Karpas-422 (cell line): ENCODE measurements at places on chromosomes 2 and 18. TPM values are rescaled to one million over a fixed set of nuclear protein-coding genes. Genes with fewer than 3 reads are reported as not detected.

- H3K4me1 ChIP-seq: peaks cover 9% of the 10 kb centered on the region
- H3K27me3 ChIP-seq: no peaks in the 10 kb centered on the region
- H3K27ac ChIP-seq: no peak overlapping the region
Observed at GRCh38 chr18:48540251-48541025, 1.6 kb downstream of the CTIF start.

DNA sequence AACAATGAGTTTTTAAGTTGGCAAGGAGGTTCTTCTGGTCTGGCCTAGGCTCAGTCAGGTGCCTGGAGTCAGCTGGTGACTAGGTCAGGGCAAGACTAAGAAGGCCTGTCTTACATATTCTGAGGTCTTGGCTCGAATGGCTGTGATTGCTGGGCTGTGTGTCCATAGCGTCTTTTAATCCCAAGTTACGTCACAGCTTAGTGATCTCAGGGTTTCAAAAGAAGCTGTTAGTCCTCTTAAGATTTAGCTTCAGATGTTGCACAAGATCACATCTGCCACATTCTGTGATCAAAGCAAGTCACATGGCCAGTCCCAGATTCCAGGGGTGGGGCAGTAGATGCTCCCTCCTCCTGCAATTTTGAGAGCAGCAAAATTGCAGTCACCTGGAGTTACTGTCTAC lies 61.3 kb downstream of the PKP4 start:
- no peaks in the 10 kb centered on the region for H3K27me3 ChIP-seq
- DNase-seq: no peak
- H3K36me3 ChIP-seq: no peaks in the 10 kb centered on the region
- no peak overlapping the region for H3K4me3 ChIP-seq
- H3K27ac ChIP-seq: no peak overlapping the region
- H3K4me1 ChIP-seq: no peaks in the 10 kb centered on the region

GRCh38 chr18:63264871-63265270 lies 54.7 kb downstream of the BCL2 start:
- no peak for DNase-seq
- no peaks in the 10 kb centered on the region for H3K27me3 ChIP-seq
- H3K4me3 ChIP-seq: no peak overlapping the region
- H3K4me1 ChIP-seq: no peaks in the 10 kb centered on the region
- H3K27ac ChIP-seq: no peak overlapping the region

DNA sequence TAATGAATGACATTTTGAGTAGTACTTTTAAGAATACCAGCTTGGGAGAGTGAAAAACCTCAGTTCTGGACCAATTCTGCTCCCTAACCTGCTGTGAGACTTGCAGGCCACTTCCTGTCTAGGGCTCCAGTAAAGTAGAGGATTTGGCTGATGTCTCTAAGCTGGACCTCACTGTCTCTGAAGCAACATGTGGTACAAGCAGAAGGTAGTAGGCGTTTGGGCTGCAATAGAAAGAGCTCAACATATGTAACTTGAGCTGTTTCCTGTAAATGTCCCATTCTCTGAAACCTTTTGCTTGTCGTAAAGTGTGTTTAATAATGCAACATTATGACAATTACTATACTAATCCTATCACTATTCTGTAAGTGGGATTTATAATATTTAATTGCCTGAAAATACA lies 213.1 kb downstream of the MYO3B start:
- H3K27me3 ChIP-seq: no peaks in the 10 kb centered on the region
- no peaks in the 10 kb centered on the region for H3K4me1 ChIP-seq
- no peak overlapping the region for H3K4me3 ChIP-seq

DNA sequence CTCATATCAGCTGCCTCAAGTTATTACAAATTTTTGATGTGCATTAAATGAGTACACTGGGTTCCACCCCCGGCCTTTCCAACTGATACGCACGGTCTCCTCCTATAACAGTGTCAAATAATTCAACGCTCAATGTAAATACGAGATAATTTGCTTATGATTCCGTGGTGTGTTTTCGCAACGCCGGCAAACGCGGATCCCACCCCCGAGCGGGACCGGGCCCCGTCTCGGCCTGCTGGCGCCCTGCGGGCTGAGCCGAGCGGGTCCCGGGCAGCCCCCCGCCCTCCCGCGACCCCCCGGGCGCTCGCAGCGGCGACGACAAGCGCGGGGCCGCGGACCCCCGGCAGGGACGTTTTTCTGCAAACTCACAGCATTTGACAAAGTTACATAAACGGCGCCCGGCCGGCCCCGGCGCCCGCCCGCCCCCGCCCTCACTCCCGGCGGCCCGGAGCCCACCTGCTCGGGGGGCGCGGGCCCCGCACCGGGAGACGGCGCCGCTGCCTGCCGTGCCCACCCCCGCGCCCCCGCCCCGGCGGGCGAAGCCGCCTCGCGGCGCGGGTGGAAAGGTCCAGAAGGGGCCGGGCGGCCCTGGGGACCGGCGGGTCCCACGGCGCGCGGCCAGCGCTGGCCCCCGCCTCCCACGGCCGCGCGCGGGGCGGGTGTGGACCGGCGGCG lies 762 bp downstream of the HDAC4 start:
- H3K36me3 ChIP-seq: no peaks in the 10 kb centered on the region
- H3K27me3 ChIP-seq: no peaks in the 10 kb centered on the region
- H3K4me3 ChIP-seq: peak overlapping the region; percentile 65

SLC23A3 gene
- total RNA-seq: 2.7 and 3.5 TPM in 2 replicates

ELOA2 gene
- not detected in 2 replicates for total RNA-seq

DNA sequence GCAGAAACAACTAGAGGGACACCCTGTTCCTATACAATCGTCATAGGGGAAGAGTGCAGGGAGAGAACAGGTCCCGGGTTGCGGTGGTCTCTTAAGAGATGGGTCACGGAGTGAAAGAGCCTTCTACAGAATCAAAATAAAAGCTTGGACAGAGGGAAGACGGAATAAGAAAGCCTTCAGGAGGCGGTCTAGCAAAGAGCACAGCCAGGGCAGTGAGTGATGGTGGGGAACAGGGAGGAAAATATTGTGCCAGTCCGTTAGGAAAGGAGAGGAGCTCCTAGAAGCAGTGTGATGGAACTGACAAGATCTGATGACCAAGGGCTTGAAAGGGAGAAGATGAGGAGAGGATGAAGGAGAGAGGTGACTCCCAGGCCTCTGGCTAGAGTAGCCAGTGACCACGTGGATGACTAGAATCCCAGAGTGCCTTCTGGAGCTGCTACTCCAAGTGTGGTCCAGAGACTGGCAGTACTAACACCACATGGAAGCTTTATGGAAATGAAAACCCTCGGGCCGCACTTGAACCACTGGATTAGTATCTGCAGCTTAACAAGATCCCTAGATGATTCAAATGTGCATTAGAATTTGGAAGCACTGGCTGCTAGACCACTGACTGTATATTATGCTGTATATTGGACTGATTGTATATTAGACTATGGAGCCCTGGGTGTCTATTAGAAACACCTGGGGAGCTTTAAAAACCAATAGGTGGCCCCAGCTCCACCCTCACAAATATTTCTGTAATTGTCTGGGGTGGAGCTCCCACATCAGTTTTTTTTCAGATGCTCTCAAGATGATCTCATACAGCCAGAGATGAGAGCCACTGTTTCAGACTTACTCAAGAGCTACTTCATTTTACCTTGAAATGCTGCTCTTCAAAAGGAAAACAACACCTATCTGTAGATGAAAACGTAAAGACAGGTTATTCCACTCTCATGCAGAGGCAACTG lies 1.1 kb upstream of the EVA1A start:
- DNase-seq: no peak
- H3K36me3 ChIP-seq: no peaks in the 10 kb centered on the region
- H3K4me3 ChIP-seq: no peak overlapping the region
- no peaks in the 10 kb centered on the region for H3K4me1 ChIP-seq

SLC9A4 gene
- total RNA-seq: not detected in 2 replicates

DNA sequence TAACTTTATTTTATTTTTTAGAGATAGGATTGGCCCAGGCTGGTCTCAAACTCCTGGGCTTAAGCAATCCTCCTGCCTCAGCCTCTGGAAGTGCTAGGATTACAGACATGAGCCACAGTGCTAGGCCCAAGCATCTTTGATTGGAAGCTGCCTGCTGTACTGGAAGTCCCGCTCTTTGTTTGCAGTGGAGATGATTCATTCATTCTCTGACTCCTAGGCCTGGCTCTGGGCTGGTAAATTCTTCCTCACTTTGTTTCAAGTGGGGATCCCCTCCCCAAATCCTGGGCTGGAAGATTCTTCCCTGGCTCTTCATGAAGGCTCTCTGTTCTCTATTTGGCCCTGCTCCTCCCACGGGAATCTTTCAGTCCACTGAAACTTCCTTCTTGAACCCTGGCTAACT lies 81.9 kb downstream of the NEURL3 start:
- H3K4me3 ChIP-seq: no peak overlapping the region
- no peak overlapping the region for H3K27ac ChIP-seq
- DNase-seq: no peak
- no peaks in the 10 kb centered on the region for H3K36me3 ChIP-seq

DTNA gene
- total RNA-seq: not detected in 2 replicates

GRCh38 chr18:79404567-79404910 lies 8.8 kb downstream of the NFATC1 start:
- DNase-seq: no peak
- no peak overlapping the region; the same call in 1 of the 2 replicates for H3K4me3 ChIP-seq
- peaks cover 57% of the 10 kb centered on the region for H3K4me1 ChIP-seq
- H3K36me3 ChIP-seq: peaks cover 7% of the 10 kb centered on the region; the same call in 1 of the 2 replicates
- no peaks in the 10 kb centered on the region for H3K27me3 ChIP-seq

DNA sequence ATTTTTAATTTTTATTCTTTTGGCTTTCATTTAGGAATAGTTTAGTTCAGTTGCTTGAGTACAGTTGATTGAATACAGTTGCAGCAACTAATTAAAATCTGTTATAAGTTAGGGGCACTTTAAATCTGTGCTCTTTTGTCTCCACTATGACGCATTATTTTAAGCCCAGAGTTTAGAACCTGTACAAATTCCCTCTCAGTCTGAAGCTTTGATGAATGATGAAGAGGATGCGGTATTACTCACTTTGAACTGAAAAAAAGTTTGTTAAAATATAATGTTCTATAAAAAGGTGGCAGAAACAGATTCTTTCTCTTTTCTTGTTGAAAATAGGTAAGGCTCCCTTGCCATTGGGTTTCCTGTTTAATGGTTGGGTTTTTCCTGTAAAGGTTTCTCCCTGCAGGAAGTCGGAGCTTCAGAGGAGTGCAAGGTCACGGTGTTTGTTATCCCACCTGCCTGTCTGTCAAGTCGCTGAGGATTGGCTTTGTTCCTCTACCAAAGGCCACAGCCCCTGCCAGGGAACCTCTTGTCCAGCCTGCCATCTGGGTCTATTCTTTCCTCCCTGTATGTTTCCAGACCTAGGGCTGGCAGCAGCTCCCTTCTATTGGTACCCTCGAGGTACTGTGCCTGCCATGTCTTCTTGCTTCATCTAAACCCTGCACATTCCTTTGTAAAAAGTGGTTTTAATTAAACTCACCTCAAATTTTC lies 43.8 kb upstream of the FN1 start:
- H3K36me3 ChIP-seq: no peaks in the 10 kb centered on the region
- H3K27me3 ChIP-seq: no peaks in the 10 kb centered on the region
- DNase-seq: no peak
- no peak overlapping the region for H3K4me3 ChIP-seq
- H3K4me1 ChIP-seq: no peaks in the 10 kb centered on the region

AAMP gene
- total RNA-seq: 77.6 and 204 TPM in 2 replicates
